ENCODE measurements at places on chromosomes 7 and 10. TPM values are rescaled to one million over a fixed set of nuclear protein-coding genes. Genes with fewer than 3 reads are reported as not detected.

- DNase-seq = no peak
These were observed 45.5 kb upstream of the GPR26 start for GRCh38 chr10:123620621-123621020.

DNA sequence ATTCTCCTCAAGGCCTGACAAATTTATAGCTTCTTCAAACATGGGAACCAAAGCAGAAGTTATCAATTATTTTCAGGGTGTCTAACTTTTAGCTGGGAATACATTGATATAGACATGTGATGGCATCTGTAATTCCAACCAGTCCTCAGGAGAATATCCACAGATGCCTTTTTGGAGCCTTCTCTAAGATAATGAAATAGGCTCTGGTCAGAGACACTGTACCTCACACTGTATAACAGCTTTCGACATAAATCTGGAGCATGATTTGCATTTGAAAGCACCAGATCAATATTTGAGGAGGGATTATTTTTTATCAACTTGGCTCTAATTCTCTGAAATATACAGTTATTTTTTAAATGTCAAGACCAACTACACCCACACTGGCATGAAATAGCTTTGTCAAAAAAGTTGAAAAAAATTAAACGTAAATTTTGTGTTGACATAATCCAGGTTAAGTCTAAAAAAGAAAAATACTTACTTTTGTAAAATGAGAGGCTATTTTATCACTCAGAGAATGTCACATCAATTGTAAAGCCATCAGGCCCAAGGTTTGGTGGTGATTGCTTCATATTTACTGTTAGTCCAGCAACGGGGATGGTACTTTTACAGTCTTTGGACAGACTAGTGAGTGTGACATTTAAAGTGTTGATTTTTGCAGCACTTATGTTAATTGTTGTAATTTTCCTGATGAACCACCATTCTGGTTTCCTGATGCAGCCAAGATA lies 177.0 kb upstream of the SP8 start:
- DNase-seq = no peak

DNA sequence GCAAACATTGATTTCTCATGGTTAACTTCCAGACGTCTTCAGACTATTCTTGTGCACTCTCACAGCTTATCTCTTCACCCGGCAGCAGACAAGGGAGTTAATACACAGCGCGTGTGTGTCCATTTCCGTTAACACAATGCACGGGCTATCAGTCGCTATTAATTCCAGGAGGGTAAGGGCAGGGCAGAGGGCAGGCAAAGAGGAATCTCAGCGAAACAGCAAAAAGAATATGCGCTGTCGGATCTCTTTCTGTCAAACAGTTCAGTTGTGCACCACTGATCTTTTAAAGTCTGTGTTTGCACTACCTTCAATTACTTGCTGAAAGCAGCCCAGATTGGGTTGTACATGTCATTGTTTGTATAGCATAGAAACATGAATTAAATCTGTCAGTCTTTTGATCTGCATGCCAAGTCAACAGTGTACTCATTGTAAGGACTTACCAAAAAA lies 41.1 kb upstream of the CABCOCO1 start:
- DNase-seq = no peak

ADIRF gene
- 543 TPM for total RNA-seq

EGFR gene
- 80.9 TPM for total RNA-seq

Data from mesenteric fat pad (tissue), 1 donor.